GF-D8 (cell line): ENCODE measurements at places on chromosomes 3 and 15.

- DNase-seq: no peak
Measured at GRCh38 chr3:37625051-37625450, 236.6 kb upstream of the CTDSPL start.

DNA sequence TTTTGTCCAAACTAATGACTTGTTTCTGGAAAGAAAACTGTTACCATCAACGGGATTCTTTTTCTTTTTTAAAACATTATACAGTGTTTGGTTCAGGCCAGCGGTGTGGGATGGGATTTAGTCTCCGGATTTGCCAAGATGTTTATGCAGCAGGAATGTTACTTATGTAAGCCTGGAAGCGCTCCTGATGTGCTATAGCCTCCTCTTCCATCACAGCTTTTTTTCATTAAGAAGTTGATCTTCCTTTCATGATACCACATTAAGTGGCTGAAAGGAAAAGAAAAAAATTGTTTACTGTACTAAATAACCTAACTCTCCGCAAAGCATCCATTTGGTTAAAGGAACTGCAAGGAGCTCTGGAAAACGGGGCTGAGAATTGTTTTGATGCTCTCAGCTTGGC lies 120.5 kb upstream of the ALDH1A3 start:
- DNase-seq: no peak

GRCh38 chr15:23758891-23759290 lies 71.8 kb upstream of the NDN start:
- no peak for DNase-seq

DNA sequence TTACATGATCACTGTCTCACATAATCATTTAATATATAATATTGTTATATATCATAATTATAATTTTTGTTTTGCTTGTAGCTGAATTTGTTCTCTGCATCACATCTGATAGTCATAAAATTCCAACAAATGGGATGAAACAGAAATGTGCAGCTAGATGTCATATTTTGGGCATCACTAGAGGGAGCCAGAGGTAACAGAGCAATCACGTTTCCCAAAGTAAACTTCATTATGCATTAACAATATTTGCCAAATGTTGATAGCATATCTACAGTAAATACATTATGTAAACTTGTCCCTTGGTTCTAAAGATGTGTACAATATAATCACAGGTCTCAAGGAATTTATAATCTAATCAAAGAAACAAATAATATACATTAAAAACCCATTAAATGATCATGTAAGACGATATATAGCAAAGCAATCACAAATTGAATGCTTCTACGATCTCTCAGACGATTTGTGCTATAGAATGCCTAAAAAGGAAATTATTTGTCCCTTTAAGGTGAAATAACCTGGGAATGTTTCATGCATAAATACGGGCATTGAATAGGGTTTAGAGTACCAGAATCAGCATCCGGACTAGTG lies 234.2 kb upstream of the MCTP2 start:
- DNase-seq: no peak

- DNase-seq: no peak
Measured at GRCh38 chr3:156251424-156251823, 131.0 kb downstream of the KCNAB1 start.

- DNase-seq: peak; percentile 79
Measured at GRCh38 chr3:138186803-138187295, 252 bp upstream of the ARMC8 start.

DNA sequence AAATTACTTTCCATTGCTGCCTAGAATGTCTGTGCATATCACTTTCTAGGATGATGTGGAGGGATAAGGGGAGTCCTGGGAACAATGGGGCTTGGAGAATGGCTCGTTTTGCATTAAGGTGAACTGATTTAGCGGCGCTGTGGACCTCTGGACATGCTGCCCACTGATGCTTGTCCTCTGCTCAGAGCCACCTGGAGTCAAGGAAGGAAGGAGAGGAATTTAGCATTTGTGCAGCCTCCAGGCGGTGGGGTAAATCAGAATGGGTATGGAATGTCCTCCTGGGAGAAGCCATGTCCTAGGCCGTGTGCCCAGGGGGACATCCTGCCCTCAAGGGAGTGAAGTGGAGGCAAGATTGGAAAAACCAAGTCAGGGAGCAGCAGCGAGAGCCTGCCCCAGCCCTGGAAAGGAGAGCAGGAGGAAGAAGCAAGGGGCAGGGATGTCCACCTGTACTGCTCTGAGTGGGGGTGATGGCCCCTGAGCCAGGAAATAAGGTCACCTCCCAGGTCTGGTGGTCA lies 37.8 kb downstream of the KY start:
- DNase-seq: no peak

GRCh38 chr3:116112696-116113095 lies 332.6 kb downstream of the LSAMP start:
- DNase-seq: no peak

GRCh38 chr15:71083349-71083748 lies 31.9 kb upstream of the THSD4 start:
- no peak for DNase-seq

DNA sequence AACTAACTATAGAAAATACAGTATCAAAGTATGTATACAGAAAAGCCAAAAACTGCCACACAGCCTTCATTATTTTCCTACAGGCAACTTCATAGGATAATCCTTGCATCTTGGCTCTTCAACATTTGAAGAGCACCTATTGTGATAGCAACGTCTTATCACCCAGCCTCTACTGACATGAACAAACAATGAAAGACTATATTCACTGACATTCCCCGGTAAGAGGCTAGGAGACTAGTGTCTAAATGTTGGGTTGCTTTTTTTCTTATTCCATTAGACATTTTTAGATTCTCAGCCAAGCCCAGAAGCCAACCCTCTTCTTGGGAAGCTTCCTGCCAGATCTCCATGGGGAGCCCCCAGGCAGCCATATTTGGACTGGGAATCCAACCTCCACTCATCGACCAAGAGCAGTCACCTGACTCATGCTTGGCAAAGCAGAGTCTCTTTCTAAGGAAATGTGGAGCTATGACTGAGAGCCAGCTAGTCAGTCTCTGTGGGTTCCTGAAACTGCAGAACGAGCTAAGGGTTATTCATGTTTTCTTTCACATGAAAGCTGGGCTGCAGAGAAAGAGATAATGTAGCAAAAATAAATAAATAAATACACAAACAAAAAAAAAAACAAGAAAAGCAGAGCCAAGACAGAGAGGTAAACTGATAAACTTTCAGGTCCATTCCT lies 227.5 kb downstream of the MAGI1 start:
- DNase-seq: no peak

DNA sequence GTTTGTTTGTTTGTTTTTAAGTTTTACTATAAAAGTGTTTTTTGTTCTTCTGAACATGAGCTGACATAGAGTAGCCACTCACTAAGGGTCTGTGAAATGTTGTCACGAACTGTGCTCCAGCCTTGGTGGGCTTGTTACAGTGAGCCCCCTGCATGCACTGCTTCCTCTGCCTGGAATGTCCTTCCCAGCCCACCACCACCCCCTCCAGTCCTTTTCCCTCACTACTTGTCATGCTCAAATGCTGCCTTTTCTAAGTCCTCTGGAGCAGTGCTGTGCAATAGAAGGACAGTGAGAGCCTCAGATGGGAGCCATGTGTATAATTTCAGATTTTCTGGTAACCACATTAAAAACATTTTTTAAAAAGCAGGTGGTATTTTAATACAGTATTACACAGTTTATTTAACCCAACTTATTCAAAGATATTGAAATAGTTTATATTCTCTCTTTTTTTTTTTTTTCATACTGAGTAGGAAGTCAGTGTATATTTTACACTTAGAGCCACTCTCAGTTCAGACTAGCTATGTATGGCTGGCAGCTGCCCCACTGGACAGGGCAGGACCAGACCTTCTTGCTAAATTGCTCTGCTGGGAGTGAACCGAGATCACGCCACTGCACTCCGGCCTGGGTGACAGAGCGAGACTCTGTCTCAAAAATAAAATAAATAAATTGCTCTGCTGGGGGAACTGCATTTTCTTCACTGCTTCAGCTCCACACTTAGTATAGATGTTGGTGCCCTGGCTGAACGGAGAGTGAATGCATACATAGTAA lies 26.9 kb downstream of the MKRN2OS start:
- no peak for DNase-seq

GRCh38 chr15:70127288-70127746 lies 29.6 kb upstream of the TLE3 start:
- DNase-seq: no peak

DNA sequence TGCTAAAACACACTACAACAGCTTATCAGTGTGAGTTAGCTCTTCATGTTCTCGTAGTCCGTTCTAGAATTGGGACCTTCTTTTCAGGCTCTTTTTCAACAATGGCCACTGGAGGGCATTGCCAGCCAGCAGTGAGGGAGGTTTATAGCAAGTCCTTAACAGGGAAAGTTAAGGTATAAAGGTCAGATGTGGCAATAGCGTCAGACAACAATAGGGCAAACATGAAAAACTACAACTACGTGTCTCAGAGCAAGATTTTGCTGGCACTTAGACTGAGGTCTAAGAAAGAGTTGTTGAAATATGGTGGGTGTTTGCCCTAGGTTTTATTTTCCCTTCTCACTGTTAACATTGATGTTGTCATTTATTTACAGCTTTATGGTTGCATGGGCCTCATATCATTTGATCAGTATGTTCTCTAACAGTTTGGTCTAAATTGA lies 161.4 kb downstream of the GMNC start:
- DNase-seq: peak; percentile 1

GRCh38 chr3:165206454-165207266 lies 10.5 kb upstream of the SLITRK3 start:
- peak; percentile 4 for DNase-seq

DNA sequence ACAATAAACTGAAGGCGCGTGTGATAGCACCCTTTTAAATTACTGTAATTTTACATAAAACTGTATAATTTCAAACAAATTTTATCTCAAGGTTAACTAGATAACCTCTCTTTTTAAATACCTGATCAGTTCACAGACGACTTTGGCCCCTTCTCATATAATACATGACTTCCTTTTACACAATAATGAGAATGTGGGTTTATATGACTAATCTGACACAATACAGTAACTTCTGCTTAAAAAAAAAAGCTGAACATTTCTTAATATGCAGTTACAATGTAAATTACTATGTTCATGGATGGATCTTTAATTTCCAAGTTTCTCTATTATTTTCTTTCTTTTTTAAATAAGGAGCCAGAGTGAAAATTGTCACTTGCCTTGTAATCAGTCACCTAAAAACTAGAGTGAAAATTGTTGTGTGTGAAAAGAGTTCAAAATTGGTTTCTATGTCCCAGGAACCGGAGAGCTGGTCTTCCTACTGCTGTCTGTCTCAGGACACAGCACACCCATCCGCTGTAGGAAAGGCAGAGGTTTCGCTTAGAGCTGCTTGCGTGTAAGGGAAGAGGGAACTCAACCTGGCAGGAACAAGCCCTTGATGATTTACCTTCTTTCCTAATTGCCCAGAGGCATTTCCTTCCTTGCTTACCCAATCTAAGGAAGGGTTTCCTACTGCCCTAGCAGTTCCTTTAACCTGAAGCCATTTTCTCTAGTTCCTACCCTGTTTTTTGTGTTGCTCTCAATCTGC lies 33.3 kb downstream of the PLD1 start:
- peak; percentile 71 for DNase-seq

DNA sequence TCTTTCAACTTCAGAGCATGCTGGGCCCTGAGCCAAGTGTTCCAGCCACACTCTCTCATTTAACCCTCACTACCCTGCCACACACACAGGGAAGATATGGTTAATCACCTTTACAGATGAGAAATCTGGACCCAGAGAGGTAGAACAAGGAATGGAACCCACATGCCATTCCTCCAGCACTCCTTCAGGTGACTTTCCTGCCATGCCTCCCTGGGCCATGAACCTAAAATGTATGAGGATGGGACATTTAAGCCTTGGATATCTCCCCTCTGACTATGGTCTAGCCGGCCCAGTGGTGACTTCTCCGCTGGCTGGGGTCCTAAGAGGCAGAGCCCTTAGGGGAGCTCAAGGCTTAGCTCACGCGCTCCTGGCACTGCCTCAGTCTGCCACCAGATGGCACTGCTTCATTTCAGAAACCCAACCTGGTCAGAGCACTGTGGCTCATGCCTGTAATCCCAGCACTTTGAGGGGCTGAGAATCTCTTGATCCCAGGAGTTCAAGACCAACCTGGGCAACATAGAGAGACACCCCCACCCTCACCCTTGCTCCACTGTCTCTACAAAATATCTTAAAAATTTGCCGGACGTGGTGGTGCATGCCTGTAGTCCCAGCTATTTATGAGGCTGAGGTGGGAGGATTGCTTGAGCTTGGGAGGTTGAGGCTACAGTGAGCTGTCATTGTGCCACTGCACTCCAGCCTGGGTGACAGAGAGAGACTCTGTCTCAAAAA lies 2.2 kb upstream of the DCAF1 start:
- peak; percentile 23 for DNase-seq

GRCh38 chr3:111590143-111590491 lies 5.0 kb downstream of the ZBED2 start:
- DNase-seq: no peak

- no peak for DNase-seq
Measured at GRCh38 chr3:10365791-10366190, 44.9 kb upstream of the SEC13 start.

GRCh38 chr15:35286721-35287120 lies 201.6 kb upstream of the NANOGP8 start:
- DNase-seq: no peak

GRCh38 chr15:66593219-66593780 lies 27.5 kb upstream of the LCTL start:
- DNase-seq: no peak

GRCh38 chr3:129929383-129929782 lies 35.9 kb upstream of the TMCC1 start:
- no peak for DNase-seq

- peak; percentile 29 for DNase-seq
Measured at GRCh38 chr3:17322106-17322793, 420.2 kb downstream of the TBC1D5 start.

DNA sequence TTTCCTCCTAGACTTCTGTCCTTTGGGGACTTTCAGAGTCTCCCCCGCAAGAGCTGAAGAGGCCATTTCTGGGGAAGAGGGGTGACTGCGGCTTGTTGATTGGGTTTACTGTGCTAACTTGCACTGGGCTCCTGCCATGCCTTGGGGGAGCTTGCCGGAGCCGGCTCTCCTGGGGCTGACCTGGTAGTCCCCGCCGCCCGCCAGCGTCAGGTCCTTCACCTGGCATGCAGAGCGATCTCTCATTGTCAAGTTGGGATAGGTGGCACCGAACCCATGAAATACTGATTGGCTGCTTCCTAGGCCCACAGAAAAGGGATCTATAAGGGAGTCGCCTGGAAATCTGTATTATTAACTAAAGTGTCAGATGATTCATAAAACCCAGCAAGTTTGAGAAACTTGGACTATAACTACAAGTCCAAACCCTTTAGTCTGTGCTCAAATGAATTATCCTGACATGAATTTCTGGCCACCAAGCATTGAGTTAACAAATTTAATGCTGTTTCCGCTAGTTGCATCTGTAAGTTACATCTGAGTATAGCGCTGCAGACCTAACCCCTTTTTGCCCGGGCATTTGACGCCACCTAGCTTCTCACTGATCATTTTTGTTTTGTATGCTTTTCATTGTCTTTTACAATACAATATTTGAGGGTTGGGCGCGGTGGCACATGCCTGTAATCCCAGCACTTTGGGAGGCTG lies 607 bp upstream of the IMP3 start:
- peak; percentile 50 for DNase-seq

DNA sequence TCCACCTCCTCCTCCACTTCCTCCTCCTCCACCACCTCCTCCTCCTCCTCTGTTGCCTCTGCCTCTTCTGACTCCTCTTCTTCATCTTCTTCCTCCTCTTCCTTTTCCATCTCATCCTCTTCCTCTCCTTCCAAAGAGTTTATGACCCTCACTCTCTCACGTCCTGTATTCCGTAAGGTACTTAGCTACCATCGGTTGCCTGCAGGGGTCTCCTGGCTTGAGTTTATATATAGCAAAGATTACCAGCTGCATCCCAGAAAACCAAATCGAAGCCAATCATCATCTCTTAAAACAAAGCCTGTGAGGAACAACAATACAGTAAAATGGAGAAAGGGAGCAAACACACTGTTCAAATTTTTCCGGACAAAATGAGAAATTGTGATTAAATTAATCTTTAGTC lies 317.4 kb downstream of the C3orf38 start:
- DNase-seq: no peak
